ENCODE measurements at places on chromosomes 1 and 21. TPM values are rescaled to one million over a fixed set of nuclear protein-coding genes. Genes with fewer than 3 reads are reported as not detected.
A peak's percentile ranks its signal among the peaks of the same experiment; 100 is the strongest.

LRP8 gene
- total RNA-seq: 4.4 TPM

LRRC71 gene
- 0.35 TPM for total RNA-seq

MEF2D gene
- 33.8 TPM for total RNA-seq

SLC30A10 gene
- total RNA-seq: not detected

EPHB2 gene
- 32.5 TPM for total RNA-seq

- no peak overlapping the region for H3K4me3 ChIP-seq
- no peaks in the 10 kb centered on the region for H3K36me3 ChIP-seq
- no peak for DNase-seq
- H3K27ac ChIP-seq: no peak overlapping the region
These were observed 399.5 kb downstream of the MATN1 start for GRCh38 chr1:30323841-30324240.

GRCh38 chr1:46408356-46409062 is 14.4 kb downstream of the FAAH start:
- peaks cover 10% of the 10 kb centered on the region for H3K4me1 ChIP-seq
- no peaks in the 10 kb centered on the region for H3K27me3 ChIP-seq
- DNase-seq: no peak
- H3K4me3 ChIP-seq: no peak overlapping the region
- peaks cover under 1% of the 10 kb centered on the region for H3K36me3 ChIP-seq

- no peak for DNase-seq
- peaks cover 56% of the 10 kb centered on the region for H3K4me1 ChIP-seq
- H3K4me3 ChIP-seq: peak overlapping the region; percentile 93
- H3K27me3 ChIP-seq: no peaks in the 10 kb centered on the region
- H3K27ac ChIP-seq: no peak overlapping the region
These were observed 2.4 kb downstream of the PARP1 start for GRCh38 chr1:226405411-226405988.

DNA sequence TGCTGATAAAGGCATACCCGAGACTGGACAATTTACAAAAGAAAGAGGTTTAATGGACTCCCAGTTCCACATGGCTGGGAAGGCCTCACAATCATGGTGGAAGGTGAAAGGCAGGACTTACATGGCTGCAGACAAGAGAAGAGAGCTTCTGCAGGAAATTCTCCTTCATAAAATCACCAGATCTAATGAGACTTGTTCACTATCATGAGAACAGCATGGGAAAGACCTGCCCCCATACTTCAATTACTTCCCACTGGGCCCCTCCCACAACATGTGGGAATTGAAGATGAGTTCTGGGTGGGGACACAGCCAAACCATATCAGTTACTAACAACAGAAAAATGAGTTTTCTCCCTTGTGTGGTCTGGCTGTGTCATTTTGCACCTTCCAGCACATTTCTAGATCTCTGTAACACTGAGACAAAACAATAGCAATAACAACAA is 741.4 kb downstream of the KCNT2 start:
- H3K27ac ChIP-seq: no peak overlapping the region
- no peaks in the 10 kb centered on the region for H3K36me3 ChIP-seq
- no peak for DNase-seq
- H3K4me3 ChIP-seq: no peak overlapping the region
- H3K27me3 ChIP-seq: no peaks in the 10 kb centered on the region
- H3K4me1 ChIP-seq: no peaks in the 10 kb centered on the region

DNA sequence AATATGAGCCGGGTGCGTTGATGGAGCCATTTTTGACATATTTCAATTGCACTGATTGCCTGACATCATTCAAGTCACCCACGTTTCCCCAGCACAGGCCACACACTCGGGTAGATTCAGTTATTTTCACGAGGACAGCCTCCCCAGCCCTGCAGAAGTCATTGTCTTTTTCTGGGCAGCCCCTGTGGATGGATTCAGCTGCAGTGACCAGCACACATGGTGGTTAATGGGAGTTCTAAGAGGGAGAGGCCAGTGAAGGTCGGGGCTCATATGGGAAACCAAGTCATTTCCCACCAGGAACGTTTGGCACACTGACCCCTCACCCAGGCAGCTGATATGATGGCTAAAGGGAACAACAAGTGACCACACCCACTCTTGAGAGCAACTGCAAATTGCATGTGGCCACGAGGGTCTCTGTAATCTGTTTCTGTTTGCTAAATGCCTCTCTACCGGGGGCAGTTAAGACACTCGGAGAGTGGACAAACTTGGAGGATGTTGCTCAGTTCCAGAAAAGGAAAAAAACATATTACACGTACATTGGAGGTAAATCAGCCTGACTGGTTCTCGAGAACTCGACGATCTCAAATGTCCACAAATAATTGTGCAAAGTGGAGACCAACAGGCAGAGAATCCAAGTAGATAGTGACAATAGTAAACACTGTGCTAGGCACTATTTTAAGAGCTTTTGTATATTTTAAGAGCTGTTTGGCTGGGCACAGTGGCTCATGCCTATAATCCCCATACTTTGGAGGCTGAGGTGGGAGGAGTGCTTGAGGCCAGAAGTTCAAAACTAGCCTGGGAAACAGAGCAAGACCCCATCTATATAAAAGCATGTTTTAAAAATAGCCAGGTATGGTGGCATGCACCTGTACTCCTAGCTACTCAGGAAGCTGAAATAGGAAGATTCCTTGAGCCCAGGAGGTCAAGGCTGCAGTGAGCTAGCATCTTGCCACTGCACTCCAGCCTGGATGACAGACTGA is 167.2 kb upstream of the IRF2BP2 start:
- H3K36me3 ChIP-seq: no peaks in the 10 kb centered on the region
- H3K4me1 ChIP-seq: peaks cover 8% of the 10 kb centered on the region
- H3K27me3 ChIP-seq: no peaks in the 10 kb centered on the region
- DNase-seq: no peak
- H3K4me3 ChIP-seq: no peak overlapping the region

GRCh38 chr1:56199061-56199460 is 380.3 kb downstream of the PLPP3 start:
- H3K27me3 ChIP-seq: no peaks in the 10 kb centered on the region
- H3K4me3 ChIP-seq: no peak overlapping the region
- no peak overlapping the region for H3K27ac ChIP-seq
- no peaks in the 10 kb centered on the region for H3K36me3 ChIP-seq
- DNase-seq: no peak
